Caudate nucleus (tissue), 63 donors: ENCODE measurements at places on chromosomes 16 and 17.

DNA sequence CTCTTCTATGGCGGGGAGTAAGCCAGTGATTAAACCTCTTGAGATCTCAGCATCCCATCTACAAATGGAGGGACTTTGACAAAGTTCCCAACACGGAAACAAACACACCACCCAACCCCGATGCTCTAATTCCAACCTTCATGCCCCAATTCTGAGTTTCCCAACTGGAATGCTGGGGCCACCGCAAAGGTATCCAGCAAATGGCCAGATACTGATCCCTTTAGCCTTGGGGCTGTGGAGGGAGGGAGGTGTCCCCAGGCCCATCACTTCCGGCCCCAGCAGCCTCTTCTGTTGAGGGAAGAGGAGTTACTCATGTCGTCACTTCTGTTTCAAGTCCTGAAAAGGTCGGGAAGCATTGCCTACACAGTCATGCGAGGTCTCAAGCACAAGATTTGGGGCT is 154.8 kb upstream of the RPH3AL start:
- no peak for DNase-seq

- DNase-seq: no peak
These were observed 12.4 kb upstream of the ZNF19 start for GRCh38 chr16:71501547-71501946.

DNA sequence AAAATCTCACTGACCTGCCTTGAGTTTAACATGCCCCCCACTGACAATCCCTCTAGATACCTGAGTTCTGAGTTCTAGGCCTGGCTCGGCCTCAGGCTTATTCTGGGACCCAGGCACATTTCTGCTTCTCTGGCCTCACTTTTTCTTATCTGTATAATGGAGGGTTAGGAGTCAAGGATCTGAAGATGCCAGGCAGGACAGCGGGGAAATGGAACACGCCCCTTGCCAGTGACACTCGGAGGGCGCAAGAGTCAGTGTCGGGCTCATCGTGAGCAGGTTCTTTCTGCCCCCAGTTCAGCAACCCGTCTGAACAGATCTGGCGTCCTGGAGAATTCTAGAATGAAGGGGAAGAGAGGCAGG is 567 bp upstream of the MT3 start:
- no peak for DNase-seq

DNA sequence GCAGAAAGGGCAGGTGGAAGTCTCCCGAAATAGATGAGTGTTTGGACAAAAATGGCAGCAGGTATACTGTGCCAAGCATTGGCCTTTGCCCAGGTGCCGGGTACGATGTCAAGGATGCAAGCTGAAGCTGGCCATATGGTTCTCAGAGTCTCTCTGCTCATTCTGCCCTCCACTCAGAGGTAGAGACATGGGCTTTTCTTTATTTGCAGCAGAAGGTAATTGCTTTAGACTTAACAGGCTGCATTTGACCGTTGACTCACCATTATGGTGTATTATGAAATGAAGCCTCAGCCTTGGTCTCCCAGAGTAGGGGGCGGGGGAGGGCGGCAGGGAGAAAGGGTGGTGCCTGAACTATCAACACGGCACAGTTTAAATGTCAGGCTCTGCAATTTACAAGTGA is 969.1 kb upstream of the EEF2KMT start:
- no peak for DNase-seq

DNA sequence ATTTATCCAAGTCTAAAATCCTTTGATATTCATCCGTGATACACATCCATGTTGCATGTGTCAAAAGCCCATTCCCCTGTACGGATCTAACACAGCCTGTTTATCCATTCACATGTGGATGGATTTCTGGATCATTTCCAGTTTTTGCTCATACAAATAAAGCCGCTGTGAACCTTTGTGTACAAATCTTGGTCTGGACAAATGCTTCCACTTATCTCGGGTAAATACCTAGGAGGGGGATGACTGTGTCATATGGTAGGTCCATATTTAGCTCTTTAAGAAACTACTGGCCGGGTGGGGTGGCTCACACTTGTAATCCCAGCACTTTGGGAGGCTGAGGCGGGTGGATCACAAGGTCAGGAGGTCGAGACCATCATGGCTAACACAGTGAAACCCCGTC is 6.3 kb upstream of the TBCD start:
- no peak for DNase-seq

DNA sequence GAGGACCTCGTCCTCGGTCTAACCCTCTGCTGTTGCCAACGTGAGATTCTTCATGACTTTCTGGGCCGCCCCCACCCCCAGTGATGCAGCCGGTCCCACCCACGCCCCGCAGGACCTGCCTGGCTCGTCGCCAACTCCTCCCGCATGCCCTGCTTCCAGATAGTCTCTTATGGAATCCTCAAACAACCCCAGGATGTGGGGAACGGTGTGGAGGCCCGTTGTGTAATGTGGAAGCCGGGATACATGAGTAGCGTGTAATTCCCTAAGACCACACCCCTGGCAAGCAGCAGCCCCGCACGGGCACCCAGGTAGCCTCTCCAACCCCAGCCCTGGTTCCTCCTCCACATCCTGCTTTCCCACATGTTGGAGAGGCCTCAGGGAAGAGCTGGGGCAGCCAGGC is 275.9 kb downstream of the C16orf95 start:
- no peak for DNase-seq

DNA sequence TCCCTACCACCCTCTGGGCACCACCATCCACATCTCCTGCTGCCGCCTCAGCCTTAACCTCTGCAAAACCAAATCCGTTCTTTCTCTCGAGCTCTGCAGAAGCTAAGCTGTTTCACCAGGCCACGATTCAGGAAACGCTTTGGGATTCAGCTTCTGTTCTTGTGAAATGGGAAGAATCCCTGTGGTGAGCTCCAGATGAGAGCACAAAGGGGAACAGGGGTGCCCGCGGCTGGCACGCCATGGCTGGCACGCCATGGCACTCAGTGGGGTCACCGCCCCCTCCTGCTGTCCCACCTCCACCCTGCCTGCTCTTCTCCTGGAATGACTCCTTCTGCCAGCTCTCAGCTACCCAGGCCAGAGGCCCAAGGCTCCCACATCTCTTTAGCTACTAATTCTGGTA is 5.7 kb downstream of the QPRT start:
- DNase-seq: no peak

DNA sequence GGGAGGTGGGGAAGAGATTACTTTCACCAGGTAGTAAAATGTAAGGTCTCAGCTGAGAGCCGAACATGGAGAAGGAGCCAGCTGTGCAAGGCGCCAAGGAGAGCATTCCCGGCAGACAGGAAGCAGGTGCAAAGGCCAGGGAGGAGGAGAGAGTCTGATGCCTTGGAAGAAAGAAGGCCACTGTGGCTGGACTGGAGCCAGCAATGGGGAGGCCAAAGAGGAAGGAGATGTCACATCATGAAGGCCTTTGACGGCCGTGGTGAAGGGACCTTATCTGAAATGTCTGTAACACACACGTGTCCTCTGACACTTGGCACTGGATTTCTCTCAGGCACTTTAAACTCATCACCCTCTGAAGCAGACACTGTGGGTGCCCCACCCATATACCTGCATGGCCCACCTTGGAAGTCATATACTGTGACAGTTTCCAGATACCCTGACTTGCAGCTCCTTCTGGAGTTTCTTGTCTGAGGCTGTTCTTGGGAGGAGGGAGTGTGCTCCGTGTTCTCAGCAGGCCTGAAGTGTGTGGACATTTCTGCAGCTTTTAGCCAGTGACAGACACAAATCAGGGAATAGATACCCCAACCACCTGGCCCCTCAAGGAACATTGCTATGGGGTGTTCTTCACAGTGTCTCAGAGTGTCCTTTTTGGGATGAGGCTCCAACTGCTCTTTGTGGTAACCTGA is 1.9 kb upstream of the SLC5A2 start:
- DNase-seq: no peak

- DNase-seq: no peak
These were observed 50.2 kb downstream of the SDK2 start for GRCh38 chr17:73594025-73594424.

- no peak for DNase-seq
These were observed 1.4 kb downstream of the CENPN start for GRCh38 chr16:81008505-81008789.

- DNase-seq: no peak
These were observed 4.1 kb downstream of the RNF167 start for GRCh38 chr17:4944163-4944553.

DNA sequence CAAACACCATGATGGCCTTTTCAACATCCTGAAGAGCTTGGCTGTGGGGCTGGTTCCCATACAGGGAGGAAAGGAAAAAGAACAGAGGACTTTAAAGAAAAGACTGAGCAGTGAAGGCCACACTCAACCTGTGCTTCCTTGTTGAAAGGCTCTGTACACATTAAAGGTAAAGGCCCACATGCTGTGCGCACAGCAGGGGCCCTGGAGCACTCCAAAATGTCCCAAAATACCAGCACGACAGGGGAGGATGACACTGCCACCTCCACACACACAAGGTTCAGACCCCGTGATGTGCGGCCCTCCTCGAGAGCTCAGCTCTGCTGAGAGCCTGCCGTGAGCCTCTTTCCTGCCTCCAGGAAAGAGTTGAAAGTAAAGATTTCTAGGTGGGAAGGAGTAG is 36.5 kb downstream of the FANCA start:
- peak; percentile 8 for DNase-seq

- DNase-seq: no peak
These were observed 31.2 kb downstream of the LYRM9 start for GRCh38 chr17:27862004-27862403.

GRCh38 chr17:56978441-56979090 is 635 bp downstream of the SCPEP1 start:
- DNase-seq: no peak

- DNase-seq: no peak
These were observed 199.1 kb upstream of the C17orf78 start for GRCh38 chr17:37176723-37177122.

DNA sequence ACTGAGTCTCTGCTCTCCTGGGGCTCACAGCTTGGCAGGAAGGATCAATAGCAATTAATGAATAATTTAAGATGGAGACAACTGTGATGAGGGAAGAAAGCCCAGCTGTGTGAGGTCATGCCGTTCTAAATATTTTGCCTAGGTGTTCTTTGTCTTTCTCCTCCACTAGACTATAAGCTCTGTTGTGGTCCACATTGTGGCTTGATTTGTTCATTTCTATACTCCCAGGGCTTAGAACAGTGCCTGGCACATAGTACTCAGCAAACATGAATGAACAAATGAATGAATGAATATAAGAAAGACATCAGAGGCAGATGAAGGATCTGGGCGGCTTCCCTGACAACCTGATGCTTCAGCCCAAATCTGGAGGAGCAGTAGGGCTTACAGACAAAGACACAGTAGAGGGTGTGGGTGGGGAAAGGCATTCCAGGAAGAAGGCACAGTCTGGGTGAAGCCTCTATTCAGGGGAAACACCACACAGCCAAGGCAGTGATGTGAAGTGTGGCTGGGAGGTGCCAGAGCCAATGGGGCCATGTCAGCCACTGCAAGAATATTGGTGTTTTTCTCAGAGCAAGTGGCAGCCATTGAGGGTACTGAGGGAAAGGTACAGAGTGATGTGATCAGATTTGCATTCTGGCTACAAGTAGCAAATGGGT is 8.3 kb downstream of the CDH13 start:
- no peak for DNase-seq

DNA sequence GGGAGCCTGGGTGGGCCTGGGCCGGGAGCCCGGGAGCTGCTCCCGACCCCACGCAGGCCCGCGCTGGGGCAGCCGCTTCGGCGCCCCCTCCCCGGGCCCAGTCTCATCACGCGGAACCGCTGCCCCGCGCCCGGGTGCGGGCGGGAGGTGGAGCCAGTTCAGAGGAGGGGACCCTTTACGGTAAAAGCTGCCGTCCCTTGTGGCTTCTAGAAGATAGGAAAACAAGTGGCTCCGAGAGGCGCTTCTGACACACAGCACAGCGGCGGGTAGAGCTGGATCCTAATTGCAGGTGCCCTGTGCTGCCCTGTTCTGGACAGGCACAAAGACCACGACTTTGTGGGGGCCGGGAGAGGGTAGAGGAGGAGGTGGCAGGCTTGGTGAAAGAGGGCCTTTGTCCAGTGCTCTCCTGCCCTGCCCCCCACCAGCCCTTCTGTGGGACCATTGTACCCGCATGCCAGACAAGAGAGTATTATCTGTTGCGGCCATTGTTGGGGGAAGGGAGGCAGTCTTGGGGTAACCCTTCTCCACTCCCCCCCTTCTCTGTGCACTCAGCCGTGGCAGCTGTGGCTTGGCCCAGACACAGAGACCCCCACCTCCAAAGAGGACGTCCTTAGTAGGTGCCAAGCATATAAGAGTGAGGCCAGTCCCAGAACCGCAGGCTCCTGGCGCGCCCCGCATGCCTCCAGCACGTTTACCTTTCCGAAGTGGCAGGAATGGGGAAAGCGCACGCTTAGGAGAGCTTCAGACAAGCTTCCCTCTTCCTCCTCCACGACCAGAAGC is 736 bp downstream of the CNP start:
- peak; percentile 94 for DNase-seq

GRCh38 chr16:21081329-21081728 is 69.3 kb downstream of the DNAH3 start:
- no peak for DNase-seq

DNA sequence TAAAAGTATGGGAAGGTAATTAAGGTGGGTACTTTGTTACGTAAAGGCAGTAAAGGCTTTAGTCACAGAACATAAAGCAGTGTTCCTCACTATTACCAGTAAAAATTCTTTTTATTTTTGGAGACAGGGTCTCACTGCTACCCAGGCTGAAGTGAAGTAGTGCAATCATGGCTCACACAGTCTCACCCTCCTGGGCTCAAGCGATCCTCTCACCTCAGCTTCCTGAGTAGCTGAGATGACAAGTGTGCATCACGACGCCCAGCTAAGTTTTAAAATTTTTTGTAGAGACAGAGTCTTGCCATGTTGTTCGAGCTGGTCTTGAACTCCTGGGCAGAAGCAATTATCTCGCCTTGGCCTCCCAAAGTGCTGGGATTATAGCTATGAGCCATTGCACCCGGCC is 80.5 kb downstream of the CREBBP start:
- DNase-seq: no peak

GRCh38 chr17:11548398-11548797 is 49.9 kb upstream of the DNAH9 start:
- no peak for DNase-seq

DNA sequence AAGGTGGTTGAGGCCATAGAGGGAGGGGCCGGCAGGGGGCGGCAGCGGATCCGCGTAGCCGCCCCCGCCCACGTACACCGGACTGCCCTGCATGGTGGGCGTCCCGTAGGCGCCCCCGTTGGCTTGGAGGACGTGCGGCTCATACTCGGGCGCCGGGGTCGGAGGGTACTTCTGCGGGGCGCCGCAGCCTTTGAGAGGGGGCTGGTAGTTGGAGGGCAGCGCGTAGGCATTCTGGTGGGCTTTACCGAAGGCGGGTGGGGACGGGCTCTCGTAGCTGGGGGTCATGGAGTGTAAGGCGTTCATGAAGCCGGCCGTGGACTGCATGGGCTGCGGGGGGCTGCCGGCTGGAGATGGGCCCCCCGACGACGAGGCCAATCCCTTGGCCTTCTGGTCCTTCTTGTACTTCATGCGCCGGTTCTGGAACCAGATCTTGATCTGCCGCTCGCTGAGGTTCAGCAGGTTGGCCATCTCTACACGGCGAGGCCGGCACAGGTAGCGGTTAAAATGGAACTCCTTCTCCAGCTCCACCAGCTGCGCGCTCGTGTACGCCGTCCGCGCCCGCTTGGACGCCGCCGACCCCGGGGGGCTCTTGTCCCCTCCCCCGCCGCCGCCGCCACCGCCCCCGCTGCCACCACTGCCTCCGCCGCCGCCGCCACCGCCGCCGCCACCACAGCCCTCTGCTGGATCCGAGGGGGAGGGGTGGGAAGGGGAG is 5.7 kb upstream of the HOXB2 start:
- DNase-seq: no peak

- DNase-seq: no peak
These were observed 28.9 kb upstream of the RBFOX1 start for GRCh38 chr16:7303660-7304200.

- peak; percentile 41 for DNase-seq
These were observed 45.0 kb downstream of the SOST start for GRCh38 chr17:43713494-43714162.
